ENCODE measurements at places on chromosomes 2 and 18.

- DNase-seq = no peak
Measured at GRCh38 chr2:205593891-205594290, 88.4 kb upstream of the NRP2 start.

- DNase-seq = no peak
Measured at GRCh38 chr2:213932-214693, 49.7 kb downstream of the SH3YL1 start.

GRCh38 chr2:151358166-151358970 lies 976 bp downstream of the TNFAIP6 start:
- no peak for DNase-seq

DNA sequence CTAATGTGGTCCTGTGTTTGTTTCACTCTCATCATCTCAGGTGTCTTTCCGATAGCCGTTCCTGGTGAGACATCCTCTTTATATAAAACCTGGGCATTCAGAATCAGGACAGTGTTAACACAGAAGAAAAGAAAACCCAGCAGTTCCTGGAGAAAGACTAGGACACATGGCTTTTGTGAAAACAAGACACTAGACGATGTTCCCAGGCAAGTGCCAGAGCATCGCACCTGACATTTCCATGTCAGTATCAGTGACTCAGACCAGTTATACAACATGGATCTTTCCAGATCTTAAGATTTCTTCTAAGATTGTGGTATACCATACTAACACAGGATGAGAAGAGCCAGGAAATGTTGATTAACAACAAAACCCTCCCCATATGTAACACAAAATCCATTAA lies 96.5 kb downstream of the RIF1 start:
- DNase-seq = no peak

DNA sequence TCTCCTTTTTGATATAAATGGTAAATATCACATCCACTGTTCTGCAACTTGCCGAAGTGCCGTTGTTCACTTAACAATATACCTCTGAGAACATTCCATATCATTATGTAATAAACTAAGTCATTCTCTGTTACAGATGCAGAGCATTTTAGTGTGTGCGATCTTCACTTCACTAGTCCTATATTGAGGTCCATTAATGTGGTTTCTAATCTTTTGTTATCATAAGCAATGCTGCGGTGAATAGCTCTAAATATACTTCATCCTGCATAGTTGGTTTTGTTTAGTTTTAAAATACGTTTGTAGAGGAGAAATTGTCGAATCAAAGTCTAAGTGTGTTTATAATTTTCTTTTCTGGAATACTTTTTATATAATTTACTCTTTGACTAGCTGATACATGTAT lies 280.3 kb upstream of the TRIB2 start:
- no peak for DNase-seq

DNA sequence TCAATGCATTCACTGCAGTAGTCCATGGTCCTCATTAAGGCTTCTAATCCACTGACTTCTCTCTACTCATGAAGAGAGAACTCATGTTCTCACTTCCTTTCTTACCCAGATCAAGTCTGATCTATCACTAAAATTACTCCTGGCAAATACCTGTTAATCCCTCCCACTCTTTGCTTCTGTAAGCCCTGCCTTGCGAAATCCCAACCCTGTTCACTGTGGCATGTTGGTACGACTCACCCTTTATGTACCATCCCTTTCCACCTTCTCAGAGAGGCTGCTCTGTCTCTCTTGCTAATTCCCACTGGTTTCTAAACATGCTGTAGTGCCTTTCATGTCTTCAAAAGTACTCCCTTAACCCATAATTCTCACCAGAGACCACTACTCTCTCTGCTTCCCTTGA lies 272.2 kb upstream of the ACVR2A start:
- DNase-seq = no peak

GRCh38 chr2:219918944-219919343 lies 291.5 kb downstream of the SLC4A3 start:
- DNase-seq = no peak

DNA sequence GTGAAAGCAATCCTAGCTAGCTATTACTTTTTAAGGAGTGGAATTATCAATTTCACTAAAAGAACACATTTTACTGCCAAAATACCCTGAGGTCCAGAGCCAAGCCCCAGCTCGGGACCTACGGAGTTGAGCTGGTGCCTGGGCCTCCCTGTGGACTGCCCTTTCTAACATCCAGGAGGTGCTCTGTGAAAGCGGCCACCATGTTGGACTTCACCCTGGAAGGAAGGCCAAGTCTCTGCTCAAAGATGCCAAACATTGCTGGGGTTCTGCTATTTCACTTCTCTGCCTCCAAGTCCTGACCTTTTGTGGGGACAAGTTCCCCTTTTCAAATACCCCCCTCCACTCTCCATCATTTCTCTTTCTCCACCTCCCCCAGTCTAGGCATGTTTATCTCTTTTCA lies 498.7 kb upstream of the RAB6C start:
- DNase-seq = no peak

DNA sequence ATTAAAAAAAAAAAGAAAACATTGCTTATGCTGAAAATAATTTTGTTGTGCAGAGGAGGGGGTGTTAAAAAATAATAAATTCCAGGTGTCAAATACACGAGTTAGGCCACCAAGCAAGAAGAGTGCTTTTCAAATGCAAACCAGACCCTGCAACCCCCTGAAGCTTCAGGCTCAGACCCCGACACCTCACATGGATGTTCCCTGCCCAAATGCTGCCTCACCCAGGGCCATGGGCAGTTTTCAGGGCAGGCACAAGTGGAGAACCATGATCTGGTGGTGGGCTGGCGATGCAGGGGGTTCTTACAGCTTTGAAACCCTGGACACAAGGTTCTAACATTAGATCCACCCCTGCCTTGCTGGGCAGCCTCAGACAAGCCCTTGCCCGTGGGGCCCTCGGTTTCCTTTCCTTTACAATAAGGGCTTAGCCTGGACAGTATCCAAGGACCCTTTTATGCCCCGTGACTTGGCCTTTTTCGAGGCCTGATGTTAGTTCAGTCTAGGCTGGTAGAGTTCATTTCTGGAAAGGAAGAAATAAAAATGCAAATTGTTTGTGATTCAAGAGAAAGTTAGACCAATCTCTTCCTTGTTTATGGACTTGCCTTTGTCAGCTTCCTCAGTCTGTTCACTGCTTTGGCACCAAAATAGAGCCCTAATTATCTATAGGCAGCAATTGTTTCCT lies 168.7 kb downstream of the DDX1 start:
- no peak for DNase-seq

DNA sequence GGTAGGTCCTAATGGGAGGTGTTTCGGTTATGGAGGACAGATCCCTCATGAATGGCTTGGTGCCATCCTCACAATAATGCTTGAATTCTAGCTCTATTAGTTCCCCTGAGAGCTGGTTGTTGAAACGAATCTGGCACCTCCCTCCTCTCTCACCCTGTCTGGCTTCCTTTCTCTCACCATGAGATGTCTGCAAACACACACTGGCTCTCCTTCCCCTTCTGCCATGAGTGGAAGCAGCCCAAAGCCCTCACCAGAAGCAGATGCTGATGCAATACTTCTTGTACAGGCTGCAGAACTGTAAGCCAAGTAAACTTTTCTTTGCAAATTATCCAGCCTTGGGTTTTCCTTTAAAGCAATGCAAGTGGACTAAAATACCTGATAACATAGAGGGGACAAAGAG lies 86.6 kb downstream of the RND3 start:
- no peak for DNase-seq

- no peak for DNase-seq
Measured at GRCh38 chr18:70985948-70986347, 697.1 kb downstream of the SOCS6 start.

DNA sequence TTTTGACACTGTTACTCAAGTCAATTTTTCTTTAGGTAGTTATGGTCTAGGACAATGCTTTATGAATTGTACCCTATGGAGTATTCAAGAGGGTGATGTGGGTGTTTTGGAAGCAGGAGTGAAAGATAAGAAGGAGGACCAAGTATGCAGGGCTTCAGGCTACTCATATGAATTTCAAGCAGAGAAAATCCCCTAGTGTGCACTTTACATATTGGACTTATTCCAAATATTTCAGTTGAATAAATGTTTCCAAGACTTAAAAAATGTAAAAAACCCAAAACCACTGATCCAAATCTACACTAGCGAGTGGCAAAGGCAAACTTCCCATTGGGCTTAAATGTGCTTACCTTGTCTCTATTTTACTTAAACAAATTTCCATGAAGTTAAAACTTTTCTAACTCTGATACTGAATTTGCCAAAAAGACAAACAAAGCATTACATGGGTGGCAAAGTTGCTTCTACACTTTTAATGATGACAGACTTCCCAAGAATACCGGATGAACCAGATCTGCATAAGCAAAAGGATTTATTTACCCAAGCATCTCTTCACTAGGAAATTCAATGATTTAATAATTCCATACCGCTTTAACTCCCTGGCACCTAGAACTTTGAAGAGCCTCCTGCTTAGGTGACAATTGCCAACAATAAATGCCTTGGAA lies 1233.5 kb upstream of the NXPH2 start:
- no peak for DNase-seq

GRCh38 chr18:56444201-56444600 lies 194.2 kb downstream of the TXNL1 start:
- no peak for DNase-seq

DNA sequence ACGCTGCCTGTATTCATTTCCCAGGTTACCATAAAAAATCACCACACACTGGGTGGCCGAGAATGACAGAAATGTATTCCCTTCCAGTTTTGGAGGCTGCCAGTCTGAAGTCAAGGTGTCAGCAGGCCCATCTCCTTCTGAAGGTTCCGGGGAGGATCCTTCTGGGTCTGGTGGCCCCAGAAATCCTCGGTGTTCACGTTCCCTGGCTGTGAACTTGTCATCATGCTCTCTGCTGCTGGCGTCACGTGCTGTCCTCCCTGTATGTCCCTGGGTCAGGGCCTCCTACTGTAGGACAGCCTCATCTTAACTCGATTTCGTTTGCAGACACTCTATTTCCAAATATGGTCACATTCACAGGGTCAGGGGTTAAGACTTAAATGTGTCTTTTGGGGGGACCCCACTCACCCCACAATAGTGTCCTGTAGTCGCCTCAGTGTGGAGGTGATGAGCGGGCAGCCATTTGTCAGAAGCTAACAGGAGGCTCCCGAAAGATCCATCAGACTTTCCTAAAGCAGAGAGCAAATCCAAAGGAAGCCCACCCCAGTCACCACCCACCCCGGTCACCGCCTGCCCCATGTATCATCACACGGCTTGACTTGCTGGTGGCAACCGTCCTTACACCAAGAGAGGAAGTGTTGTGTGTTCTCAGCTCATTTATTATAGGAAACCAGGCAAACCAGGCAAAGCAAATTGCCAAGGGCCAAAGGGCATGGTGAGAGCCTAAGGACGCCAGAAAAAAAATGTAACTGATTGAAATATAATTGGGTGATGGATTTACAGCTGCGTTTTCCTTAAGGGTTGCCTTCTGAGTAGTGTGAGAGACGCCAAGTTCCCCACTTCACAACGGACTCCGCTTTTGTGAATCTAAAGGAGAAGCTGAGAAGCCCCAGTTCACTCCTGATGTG lies 148.8 kb upstream of the ZNF236 start:
- no peak for DNase-seq

DNA sequence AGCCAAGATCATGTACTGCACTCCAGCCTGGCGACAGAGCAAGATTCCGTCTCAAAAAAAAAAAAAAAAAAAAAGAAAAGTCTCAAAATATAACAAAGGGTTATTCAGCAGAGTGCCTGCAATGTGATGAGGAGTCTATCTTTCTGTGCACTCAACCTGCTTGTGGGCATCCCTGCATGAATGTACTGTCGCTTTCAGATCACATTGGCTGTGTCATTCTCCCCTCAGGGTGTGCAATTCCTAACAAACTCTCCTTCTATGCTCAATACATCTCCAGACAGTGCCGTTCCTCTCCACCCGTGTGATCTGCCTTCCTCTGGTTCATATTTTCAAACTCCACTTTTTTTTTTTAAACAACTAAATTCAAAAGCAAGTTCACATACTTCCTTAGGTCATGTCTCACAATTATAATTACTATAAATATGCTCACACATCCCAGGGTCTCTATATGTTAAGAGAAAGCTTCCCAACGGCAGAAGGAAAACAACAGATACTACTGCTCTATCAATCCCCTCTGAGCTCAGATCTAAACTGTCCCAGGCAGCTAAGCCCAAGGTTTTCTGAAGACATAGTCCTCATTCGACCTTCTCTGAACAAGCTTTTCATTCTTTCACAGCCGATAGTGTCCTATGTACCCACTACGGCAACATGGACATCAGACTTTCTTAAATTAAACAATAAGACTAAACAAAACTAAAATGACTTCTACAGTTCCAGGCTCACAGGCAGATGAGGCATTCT lies 35.2 kb downstream of the PTMA start:
- DNase-seq = no peak

DNA sequence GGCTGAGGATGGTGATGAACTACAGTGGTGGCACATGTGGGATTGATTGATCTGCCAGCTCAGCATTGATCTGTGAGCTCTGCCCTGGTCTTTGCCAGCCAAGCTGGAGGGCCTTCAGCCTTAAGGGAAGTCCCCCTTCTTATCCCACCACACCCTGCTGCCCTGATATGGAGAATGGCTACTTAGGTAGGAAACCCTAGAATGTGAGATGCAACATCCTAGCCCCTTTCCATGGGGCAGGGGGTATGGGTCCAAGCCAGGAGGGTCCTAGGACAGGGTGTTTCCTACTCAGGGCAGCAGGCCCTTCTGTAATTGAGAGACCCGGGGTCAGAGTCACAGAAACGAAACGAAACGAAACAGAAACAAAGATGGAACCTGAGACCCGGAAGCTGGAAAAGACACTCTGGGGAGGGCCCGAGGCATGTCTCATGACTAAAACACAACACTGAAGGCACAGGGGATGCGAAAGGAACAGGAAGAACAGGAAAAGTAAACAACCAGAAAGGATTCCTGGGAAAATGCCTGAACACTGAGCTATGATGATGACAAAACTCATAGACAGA lies 16.9 kb upstream of the SULT1C2 start:
- DNase-seq = no peak

DNA sequence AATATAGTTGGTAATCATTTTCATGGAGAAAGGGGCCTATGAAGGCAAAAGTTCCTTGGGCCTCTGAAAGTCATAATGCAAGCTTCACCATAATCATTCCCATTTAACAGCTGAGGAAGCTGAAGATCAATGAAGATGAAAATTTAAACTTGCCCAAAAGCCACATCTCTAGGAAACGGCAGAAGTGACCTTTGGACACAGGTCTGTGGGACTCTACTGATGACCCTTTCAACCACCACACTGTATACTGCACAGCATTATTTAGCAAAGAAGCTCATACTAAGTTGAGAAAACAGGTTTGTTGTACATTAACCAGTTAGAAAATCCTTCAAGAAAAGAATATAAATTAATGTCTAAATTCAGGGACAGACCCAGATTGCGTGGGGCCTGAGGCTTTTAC lies 51.6 kb upstream of the ACTR3 start:
- DNase-seq = no peak

- DNase-seq = no peak
Measured at GRCh38 chr2:107992069-107992468, 5.7 kb downstream of the SLC5A7 start.

- DNase-seq = no peak
Measured at GRCh38 chr2:35510636-35511035, 844.9 kb upstream of the CRIM1 start.

GRCh38 chr2:209998596-209998995 lies 3.8 kb upstream of the RPE start:
- no peak for DNase-seq

- DNase-seq = no peak
Measured at GRCh38 chr18:57422313-57422872, 12.8 kb upstream of the ONECUT2 start.

- DNase-seq = no peak
Measured at GRCh38 chr2:24511894-24512293, 20.8 kb downstream of the NCOA1 start.

- no peak for DNase-seq
Measured at GRCh38 chr18:1047406-1047805, 142.7 kb downstream of the ADCYAP1 start.

Data from NT2/D1 (cell line).